Astrocyte of the hippocampus (primary cell): ENCODE measurements at places on chromosomes 6 and 20.
A peak's percentile ranks its signal among the peaks of the same experiment; 100 is the strongest.

- DNase-seq, result no peak
These were observed 4.1 kb upstream of the PAX1 start for GRCh38 chr20:21701171-21701876.

- no peak for DNase-seq
These were observed 27.2 kb downstream of the ERMARD start for GRCh38 chr6:169778646-169779045.

DNA sequence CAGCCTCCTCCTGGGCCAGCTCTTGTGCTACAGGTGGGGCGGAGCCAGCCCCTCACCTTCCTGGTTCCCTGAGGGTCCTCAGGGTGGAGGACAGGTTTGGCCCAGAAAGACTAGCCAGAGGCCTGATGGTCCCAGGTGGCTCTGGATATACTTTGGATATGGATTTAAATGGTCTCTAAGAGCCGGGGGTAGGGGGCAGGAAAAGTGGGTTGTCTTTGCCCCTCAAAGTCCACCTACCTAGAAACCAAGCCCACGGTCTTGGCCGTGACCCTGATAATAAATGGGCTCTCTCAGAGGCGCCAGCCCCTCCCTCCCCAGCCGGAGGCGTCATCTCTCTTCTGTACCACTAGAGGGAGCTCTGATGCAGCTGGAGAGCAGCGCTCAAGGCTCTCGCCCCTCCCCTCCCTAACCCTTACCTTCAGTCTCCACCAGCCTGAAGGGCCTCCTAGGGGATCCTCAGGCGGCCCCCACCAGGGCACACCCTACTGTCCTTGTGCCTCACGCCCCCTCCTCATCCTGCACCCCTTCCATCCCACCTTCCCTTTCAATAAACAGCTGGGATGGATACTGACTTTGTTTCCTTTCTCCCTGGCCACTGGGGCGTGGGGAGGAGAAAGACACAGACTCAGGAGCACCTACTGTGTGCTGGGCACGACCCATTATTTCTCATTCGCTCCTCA lies 7.5 kb downstream of the NRSN2 start:
- peak; percentile 88 for DNase-seq

- no peak for DNase-seq
These were observed 15.2 kb downstream of the TAF4 start for GRCh38 chr20:62050166-62051120.

- DNase-seq, result peak; percentile 82
These were observed 46.8 kb downstream of the C6orf15 start for GRCh38 chr6:31065556-31065955.

DNA sequence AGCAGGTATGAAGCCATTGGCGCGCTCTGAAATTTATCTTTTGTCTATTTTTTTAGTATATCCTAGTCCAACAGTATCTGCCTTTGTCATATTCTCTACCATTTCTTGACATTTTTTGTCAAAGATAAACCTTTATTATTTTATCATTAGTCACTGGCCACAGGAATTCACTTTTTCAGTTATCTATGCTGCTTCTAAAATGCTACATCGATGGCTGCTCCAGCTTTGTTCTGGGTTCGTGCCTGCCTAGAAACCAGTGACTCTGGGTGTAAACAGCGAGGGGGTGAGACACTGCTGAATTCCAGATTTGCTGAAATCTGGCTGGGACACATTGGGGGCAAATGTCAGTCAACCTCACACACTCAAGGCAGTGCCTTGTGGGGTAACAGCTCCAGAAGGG lies 193.4 kb downstream of the CDC5L start:
- DNase-seq, result peak; percentile 83

- DNase-seq, result no peak
These were observed 3.5 kb downstream of the LHFPL5 start for GRCh38 chr6:35808688-35809087.

GRCh38 chr6:129704708-129705107 lies 5.3 kb downstream of the ARHGAP18 start:
- DNase-seq, result no peak

DNA sequence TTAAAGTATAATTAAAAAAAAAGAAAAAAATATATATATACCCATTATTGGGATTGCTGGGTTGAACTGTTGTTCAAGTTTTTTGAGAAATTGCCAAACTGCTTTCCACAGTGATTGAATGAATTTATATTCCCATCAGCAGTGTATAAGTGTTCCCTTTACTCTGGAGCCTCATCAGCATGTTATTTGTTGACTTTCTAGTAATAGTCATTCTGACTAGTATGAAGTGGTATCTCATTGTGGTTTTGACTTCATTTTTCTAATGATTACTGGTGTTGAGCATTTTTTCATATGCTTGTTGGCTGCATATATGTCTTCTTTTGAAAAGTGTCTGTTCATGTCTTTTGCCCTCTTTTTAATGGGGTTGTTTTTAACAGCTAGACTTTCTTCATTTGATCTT lies 1260.8 kb upstream of the GJE1 start:
- DNase-seq, result peak; percentile 11

DNA sequence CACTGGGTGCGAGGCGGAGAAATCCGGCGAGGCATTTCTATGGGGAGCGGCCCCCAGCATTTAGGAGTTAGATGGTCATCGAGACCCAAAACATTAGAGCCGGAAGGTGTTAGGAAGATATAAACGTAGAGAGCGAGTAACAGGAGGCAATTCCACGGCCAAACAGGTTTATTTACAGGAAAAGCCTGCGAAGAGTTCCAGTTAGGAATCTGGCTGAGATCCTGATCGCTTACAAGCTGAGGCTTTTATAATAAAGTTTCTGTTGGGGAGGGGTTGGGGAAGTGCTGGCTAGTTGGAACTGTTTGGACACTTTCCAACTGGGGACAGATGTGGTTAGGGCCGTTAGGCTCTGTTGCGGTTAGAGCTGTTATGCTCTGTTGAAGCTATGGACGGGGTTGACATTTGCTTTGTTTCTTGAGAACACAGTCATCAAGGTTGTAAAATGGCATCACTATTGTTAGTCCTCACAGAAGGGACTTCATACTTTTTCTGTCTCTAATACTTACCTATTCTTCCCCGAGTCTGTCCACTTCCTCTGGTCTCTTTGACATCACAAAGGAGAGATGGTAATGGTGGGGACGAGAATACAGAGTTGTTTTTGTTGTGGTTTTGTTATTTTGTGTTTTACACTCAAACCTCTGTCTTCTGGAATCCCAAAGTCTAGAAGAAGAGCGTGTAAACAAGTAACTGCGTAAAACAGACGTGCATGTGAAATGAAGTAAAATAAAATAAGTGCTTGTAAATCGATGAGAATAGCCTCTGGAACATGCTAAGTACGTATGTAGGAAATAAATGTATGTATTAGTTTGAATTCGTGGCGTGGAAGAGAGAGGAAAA lies 554 bp upstream of the ZSCAN31 start:
- peak; percentile 64 for DNase-seq

DNA sequence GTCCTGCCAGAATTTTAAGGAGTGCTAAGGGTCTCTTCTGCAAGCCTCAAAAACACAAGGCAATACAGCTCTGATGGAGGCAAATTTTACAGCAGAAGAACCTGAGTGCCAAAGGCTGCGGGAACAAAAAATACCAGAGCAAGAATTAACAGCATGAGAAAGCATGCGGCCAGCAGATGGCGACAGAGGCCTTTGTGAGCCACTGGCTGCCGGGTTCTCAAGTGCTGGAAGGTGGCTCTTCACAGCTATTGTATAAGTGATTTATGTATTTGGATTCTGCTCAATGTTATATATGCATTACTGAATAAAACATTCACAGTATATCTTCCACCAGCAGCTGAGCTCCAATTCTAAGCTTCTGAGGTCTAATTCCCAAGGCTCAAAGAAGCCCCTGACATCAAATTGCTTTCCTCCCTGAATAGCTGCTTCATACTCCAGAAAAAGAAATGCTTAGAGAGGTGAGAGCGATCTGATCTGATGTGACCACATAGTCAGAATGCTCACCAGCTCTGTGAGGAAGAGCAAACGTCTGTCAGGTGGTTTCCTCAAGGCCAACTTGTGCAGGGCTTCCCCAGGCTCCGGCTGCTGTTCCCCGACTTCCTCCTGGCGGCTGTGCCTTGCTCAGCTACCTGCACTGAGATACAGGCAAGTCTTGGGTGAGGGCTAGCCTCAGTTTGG lies 58.6 kb downstream of the PPP1R3G start:
- DNase-seq, result peak; percentile 90

DNA sequence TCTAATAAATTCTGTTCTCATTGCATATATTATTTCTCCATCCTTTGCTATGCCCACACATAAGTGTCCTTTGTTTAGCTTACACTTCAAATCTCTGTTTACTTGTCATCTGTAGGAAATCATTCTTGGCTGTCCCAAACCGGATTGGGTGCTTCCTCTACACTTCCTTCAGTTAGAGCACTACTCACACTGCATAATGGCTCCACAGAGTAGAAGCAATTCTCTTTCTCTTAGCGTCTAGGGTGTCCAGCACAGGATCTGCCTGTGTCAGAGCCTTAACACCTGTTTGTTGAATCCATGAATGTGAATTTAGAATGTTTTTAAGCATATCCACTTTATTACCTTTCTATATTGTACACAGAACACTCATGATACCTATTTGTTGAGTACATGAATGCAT lies 87.0 kb upstream of the BMP2 start:
- no peak for DNase-seq

DNA sequence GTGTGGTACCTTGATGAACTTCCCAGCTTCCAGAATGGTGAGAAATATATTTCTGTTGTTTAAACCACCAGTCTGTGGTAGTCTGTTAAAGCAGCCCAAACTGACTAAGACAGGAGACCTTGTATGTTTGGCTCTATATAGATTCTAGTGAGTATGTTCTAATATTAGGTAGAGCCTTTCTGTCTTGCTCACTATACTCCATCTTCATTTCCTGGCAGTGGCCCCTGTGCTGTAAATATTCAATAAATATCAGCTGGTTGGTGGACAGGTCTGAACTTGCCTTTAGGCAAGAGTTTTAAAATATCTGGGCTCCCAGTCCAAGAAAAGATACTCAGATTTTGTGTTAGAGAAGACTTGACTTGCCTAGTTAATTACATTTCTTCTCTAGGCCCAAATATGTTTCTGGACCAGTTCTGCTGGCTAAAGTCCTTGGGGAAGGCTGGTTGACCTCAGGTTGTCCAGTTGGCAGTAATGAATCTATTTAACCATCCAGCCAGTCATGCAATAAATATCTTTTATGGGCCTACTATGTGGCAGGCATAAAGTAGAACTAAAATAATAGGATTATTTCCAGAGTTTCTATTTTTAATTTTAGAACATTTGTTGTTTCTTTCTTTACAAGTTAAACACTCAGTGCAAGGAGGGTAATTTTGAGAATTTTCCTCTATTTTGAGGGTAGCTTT lies 22.3 kb downstream of the PPP1R14C start:
- no peak for DNase-seq

DNA sequence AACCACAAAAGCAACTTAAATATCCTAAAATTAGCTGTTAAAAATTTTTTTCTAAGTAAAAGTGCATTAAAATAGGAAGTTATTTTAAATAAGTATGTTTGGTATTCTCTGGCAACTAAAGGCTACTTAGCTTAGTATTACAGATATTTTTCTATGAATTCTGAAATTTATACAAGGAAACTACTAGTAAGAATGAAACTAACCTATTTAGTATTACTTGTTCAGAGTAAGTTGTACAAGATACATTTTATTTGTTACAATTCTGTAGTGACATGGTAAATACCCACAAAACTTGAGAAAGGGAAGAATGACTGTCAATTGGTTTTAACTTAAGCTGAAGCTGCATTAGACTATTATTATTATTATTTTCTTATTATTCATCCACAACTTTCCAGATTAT lies 6.5 kb downstream of the PHIP start:
- no peak for DNase-seq

DNA sequence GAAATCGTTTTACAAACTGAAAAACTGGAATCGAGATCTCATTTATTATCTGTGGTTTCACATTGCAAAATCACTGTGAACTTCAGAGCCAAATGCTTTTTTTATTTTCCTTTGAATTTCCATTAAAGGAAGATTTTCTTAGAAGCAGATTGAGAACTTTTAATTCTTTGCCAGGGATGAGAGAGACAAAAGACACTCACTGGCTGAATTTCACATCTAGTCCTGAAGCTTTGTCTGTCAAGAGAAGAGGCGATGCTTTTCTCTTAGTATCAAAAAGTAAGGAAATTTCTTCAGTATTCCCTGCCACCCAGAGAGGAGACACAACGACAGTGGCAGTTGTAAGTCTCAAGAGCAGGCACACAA lies 141.8 kb downstream of the TMEM200A start:
- no peak for DNase-seq

DNA sequence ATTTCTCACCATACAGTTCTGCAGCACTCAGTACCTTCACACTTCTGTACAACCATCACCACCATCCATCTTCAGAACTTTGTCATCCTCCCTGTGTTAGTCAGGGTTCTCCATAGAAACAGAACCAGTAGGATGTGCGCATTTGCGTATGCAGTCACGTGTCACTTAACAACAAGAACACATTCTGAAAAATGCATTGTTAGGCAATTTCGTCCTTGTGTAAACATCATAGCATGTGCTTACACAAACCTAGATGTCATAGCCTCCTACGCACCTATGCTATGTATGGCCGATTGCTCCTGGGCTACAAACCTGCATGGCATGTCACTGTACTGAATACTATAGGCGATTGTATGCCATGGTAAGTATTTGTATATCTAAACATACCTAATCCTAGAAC lies 66.2 kb upstream of the PTPRT start:
- no peak for DNase-seq

GRCh38 chr6:97812940-97813339 lies 529.9 kb upstream of the MMS22L start:
- DNase-seq, result no peak

GRCh38 chr6:38713812-38714211 lies 1.3 kb upstream of the DNAH8 start:
- no peak for DNase-seq

- DNase-seq, result no peak
These were observed 450.0 kb upstream of the POU3F2 start for GRCh38 chr6:98384334-98384733.

GRCh38 chr6:137581019-137581707 lies 87.0 kb upstream of the OLIG3 start:
- no peak for DNase-seq

GRCh38 chr6:45877970-45878590 lies 137.6 kb downstream of the CLIC5 start:
- no peak for DNase-seq

- DNase-seq, result no peak
These were observed 20.8 kb downstream of the CYP24A1 start for GRCh38 chr20:54153041-54153327.
